RKO (cell line): ENCODE measurements at places on chromosomes 6 and 20.

- DNase-seq: no peak
These were observed 274.9 kb downstream of the PHACTR1 start for GRCh38 chr6:12991435-12991834.

GRCh38 chr6:76381612-76382011, 309.1 kb upstream of the IMPG1 start:
- no peak for DNase-seq

GRCh38 chr6:159941286-159942113, 27.4 kb upstream of the IGF2R start:
- DNase-seq: peak; percentile 14

- no peak for DNase-seq
These were observed 801.2 kb upstream of the FLRT3 start for GRCh38 chr20:15138548-15139126.

- DNase-seq: no peak
These were observed 79.8 kb downstream of the PSMB1 start for GRCh38 chr6:170473301-170473717.

DNA sequence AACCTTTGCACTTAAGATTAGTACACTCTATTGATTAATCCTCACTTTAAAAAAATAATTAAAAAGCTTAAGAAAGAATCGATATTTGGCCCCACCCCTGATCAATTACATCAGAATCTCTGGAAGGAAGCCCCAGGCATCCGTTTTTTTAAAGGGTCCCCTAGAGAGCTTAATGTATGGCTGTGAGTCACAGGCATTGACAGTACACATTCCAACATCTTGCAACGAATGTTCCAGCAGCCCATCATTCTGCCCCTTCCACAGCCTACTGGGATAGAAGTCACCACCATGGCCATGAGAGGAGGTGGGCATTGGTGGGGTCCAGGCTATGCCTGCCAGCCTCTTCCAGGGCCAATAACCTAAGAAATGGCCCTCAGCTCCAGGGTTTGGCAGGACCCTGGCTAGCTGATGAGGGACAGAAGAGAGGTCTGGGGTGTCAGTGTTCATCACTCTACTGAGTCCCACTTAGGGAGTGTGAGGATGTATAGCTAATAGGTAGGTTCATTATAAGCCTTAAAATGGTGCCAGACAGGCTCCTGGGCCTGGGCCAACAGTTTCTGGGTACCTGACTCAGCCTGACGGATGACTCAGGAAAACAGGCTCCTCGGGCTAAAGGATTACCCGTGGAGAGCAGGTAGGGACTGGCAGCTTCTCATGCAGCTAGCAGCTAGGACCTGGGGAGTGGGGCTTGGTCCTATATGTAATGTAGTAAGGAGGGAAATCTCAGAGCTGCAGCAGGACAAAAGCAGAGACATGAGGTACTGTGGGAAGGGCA, 40.4 kb downstream of the MDGA1 start:
- DNase-seq: peak; percentile 45

GRCh38 chr6:2503816-2504494, 246.8 kb downstream of the MYLK4 start:
- no peak for DNase-seq

GRCh38 chr6:100417036-100417435, 47.7 kb downstream of the SIM1 start:
- no peak for DNase-seq

GRCh38 chr20:61127311-61128039, 124.6 kb upstream of the CDH4 start:
- peak; percentile 63 for DNase-seq

GRCh38 chr20:58492795-58493524, 22.2 kb downstream of the APCDD1L start:
- peak; percentile 23 for DNase-seq

DNA sequence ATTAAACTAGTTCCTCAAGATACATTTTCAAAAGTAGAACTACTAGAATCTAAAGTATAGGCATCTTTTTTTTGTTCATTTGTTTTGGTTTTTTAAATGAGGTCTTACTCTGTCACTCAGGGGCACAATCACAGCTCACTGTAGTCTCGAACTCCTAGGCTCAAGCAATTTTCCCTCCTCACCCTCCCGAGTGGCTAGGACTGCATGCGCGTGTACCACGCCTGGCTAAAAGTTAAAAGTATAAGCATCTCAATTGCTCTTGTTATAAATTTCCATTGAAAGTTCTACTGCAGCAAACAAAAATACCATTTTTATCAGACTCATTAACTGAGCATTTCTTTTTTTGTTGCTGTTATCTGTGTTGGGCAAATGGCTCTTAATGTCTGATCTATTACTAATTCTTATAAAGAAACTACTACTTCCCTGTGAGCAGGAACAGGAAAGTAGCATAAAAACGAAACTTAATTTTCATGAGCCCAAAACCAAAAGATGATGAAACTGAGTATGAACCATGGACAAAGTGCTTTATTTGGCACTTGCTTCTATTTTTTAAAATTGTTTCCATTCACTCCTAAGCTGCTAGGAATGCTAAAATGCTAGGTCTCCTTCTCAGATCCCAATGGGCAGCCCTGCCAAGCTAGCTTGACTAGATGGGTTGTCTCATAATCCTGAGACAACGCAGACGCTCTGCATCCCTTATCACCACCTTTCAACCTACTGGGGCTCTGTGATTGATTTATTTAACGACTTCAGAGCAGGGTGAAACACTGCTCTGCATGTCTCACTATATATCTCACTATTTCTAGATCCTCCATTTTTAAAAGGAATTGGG, 36.9 kb downstream of the TRPC4AP start:
- no peak for DNase-seq

- no peak for DNase-seq
These were observed 148.3 kb upstream of the AFDN start for GRCh38 chr6:167678102-167679101.

DNA sequence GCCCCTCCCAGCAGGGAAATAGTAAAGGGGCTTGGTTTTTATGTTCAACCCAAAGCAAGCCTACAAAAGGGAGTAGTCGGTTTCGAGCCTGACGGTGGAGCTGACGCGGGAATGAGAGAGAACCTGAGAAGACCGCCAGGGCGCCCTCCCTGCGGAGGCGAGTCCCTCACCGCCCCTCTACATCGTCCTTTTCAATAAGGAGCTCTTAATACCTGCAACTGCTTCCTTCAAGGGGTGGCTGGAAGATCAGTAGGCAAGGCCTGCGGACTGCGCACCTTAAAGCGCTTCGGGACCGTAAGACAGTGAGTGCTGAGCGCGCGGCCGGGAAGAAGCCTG, 709 bp upstream of the ZNF76 start:
- peak; percentile 56 for DNase-seq

DNA sequence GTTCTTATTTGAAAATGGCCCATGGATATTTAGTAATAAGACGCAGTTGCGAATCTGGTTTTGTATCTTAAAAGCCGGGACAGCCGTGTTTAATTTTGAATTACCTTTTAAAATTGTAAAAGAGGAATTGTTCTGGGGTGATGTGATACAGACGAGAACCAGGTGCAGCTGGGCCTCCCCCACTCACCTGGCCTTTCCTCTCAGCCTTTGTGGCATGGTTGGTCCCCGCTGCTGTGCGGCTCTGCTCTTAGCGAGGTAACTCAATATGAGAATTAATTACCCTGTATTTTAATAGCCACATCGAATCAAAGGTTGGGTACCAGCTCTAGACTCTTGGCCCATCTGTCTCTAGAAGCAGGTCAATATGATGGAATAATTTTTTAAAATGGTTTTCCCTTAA, 56.5 kb upstream of the DACT2 start:
- no peak for DNase-seq

GRCh38 chr6:10297832-10298231, 117.0 kb downstream of the TFAP2A start:
- no peak for DNase-seq

DNA sequence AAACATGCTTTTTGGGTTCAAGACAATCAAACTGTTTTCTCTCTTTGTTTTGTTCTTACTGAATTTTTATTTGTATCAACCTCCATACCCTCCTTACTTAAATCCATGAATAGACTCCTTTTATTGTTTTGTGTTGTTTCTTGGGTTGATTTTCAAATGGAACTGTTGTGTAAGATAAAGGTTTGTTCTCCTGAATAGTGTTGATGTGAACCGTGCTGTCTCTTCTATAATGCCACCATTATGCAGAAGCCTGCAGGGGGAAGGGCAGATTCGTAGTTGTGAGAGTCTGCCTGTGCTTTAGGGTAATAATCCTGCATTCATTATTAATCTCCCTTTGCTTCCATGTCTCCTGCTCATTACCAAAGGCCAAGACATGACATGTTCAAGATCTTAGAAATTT, 105.9 kb downstream of the CDKAL1 start:
- no peak for DNase-seq

DNA sequence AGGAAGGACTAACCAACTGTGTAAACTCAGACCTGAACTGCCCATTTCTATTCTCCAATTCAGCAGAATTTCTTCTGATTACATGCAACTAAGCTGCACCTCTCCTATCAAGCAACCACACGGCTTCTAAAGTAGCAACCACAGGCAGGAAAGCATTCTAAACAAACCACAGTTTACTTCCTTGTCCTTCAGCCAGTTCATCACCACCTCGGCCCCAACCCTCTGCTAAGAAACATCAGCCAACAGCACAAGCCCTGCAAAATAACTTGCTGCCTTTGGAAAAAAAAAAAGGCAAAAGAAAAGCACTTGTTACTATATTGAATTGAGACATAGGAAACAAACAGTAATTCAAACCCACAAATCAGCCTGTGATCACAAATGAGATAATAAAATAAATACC, 140.3 kb downstream of the NFATC2 start:
- no peak for DNase-seq

DNA sequence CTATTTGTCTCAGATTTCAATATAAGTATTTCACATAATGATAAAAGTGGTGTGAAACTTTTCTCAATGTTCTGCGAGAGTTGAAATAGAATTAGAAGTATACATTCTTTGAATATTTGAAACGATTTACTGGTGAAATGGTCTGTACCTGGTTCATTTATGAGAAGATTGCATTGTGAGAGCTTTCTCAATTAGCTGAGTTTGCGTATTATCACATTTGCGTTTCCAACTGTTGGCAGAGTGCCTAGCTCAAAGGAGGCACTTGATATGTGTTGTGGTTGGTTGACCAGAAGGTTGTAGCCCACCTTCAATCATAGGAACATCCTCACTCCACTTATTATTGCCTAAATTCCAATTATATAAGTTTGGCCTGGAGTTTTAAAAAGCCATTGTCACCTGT, 58.8 kb upstream of the EXOC2 start:
- no peak for DNase-seq

DNA sequence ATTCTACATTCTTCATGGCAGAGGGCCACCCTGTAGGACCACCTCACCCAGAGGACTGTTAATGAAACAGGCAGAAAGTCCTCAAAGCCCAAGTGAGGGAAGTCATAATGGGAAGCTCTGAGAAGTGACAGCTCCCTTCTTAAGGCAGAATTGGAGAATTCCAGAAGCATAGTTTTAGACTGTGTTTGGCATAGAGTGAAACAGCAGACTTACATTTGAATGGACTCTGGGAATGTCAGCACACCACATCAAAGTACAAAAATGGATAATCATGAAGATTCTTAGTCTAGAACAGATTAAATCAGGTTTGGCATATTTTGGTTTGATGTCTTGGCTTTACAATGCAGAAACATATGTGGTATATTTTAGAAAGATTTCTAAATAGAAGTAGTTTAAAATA, 17.9 kb downstream of the SH3BGRL2 start:
- no peak for DNase-seq

DNA sequence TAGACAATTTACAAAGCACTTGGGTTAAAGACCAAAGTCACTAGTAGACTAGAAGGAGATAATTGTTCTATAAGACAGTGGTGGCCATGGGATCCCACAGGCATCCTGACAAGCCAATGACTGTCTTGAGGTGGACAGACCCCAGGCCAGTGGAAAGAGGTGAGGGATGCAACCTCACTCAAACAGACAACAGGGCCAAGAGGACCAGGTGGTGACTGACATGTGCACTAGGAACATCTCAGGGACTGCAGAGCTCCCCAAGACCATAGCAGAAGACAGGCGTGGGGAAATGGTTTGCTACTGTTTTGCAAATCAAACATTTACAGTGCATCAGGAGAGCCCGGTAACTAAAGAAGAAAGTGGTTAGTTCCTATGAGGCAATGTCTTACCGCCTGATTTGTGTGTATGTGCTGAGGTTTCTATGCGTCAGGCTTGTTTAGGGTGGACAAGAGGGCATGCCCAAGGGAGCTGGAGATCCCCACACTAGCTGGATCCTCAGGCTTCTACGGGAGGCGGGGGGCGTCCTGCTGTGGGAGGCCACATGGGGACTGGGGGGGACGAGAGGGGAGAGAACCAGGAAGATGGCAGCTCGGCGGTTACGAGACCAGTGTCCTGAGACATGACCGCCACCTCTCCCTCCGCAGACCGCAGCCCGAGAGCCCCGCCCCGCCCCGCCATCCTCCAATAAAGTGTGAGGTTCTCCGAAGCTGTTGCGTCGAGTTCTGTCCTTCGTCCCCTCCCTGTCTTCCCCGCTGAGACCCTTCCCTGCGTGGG, 623 bp upstream of the MRPS26 start:
- peak; percentile 79 for DNase-seq

DNA sequence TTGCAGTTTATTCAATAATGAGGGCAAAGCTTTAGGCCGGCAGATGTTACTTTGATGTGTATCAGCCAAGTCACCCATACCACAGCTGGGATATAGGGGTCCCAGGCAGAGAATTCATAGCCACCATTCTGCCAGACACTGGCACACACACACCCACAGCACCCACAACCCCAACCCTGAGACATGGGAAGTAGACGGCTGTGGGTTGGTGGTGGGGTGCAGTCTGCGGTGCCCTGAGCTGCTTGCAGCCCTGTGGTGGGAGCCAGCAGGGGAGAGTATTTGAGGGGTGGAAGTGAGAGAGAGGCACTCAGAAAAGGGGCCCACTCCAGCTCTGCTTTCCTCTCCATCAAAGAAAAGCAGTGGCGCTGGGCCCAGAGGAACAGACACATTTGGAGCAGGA, 125.3 kb downstream of the FOXO3 start:
- no peak for DNase-seq

- DNase-seq: no peak
These were observed 184.5 kb downstream of the COL21A1 start for GRCh38 chr6:56062836-56063235.

DNA sequence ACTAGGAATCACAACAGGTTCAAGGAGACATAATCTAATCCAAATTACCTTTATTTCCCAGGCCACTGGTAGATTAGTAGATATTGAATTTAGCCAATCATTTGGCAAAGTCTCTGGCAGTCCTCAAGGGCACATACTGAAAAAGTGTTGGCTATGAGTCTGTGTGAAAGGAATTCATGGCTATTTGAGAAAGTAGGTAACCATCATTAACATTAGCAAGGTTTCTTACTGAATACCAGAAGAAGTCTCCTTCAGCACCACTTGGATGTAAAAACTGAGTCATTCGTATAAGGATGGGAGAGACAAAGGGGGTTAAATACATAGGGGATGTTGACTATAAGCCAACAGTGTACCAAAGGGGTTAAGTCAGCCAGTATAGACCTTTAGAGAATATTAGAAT, 36.7 kb downstream of the AGPAT4 start:
- DNase-seq: no peak

- DNase-seq: no peak
These were observed 6.7 kb upstream of the ATRN start for GRCh38 chr20:3464166-3464565.

- DNase-seq: no peak
These were observed 24.2 kb downstream of the RBM24 start for GRCh38 chr6:17305219-17306001.
